ENCODE measurements at places on chromosomes 4 and X.

GRCh38 chr4:87258677-87259076, 38.3 kb upstream of the KLHL8 start:
- H3K27ac ChIP-seq, result no peak overlapping the region
- no peak overlapping the region for H3K4me3 ChIP-seq
- no peaks in the 10 kb centered on the region for H3K36me3 ChIP-seq
- no peak for DNase-seq

DNA sequence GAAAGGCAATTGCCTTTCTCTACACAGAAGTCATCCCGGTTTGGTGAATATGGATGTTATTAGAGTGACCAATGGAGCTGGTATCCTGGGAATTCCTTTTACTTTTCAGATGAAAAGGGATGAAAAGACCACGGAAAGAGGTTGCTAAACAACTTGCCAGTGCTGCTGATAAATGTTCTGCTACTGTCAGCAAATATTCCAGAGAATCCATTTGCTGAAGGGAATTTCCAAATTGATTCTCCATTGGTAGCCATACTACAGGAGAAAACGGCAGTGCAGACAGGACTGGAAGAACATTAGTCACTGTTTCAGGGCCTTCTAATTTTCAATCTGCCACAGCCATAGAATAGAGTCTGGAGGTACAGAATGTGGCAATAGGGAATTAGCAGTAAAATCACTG, 451.5 kb downstream of the PCDH11X start:
- H3K27ac ChIP-seq, result no peak overlapping the region
- no peaks in the 10 kb centered on the region for H3K4me1 ChIP-seq
- no peaks in the 10 kb centered on the region for H3K27me3 ChIP-seq
- no peak overlapping the region for H3K4me3 ChIP-seq
- DNase-seq, result no peak
- H3K36me3 ChIP-seq, result no peaks in the 10 kb centered on the region

GRCh38 chr4:10605746-10606482, 78.7 kb downstream of the CLNK start:
- no peak overlapping the region for H3K27ac ChIP-seq
- no peaks in the 10 kb centered on the region for H3K27me3 ChIP-seq
- H3K4me1 ChIP-seq, result no peaks in the 10 kb centered on the region
- no peak for DNase-seq

DNA sequence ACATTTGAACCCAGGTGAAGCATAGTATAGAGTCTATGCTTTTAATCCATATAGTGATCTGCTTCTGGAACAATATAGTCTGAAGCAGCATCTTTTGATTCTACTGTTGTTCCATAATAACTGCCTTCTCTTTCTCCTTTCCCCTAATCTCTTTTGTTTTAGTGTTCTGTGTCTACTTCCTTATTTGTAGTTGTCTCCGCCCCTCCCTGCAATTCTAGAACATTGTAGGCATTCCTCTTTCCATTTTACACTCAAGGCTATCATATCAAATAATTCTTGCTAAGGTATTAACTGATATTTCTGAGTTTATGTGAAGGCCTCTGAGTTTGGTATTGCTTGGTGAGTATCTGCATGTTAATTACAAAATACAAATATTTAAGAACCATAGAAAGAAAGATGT, 11.6 kb downstream of the BLTP1 start:
- peaks cover 8% of the 10 kb centered on the region for H3K4me1 ChIP-seq
- peak; percentile 27 for DNase-seq
- H3K4me3 ChIP-seq, result no peak overlapping the region
- H3K27me3 ChIP-seq, result no peaks in the 10 kb centered on the region
- H3K36me3 ChIP-seq, result no peaks in the 10 kb centered on the region
- H3K27ac ChIP-seq, result no peak overlapping the region

- no peak overlapping the region for H3K27ac ChIP-seq
- no peak for DNase-seq
- no peaks in the 10 kb centered on the region for H3K4me1 ChIP-seq
- H3K4me3 ChIP-seq, result no peak overlapping the region
Measured at GRCh38 chr4:145840162-145840768, 98.4 kb downstream of the ZNF827 start.

- H3K36me3 ChIP-seq, result no peaks in the 10 kb centered on the region
- no peak for DNase-seq
- no peak overlapping the region for H3K4me3 ChIP-seq
- H3K4me1 ChIP-seq, result no peaks in the 10 kb centered on the region
- no peaks in the 10 kb centered on the region for H3K27me3 ChIP-seq
Measured at GRCh38 chr4:43547561-43547960, 655.0 kb downstream of the GRXCR1 start.

GRCh38 chrX:149302705-149303104, 202.4 kb downstream of the IDS start:
- H3K27ac ChIP-seq, result no peak overlapping the region
- H3K27me3 ChIP-seq, result no peaks in the 10 kb centered on the region
- DNase-seq, result no peak
- no peaks in the 10 kb centered on the region for H3K36me3 ChIP-seq
- no peaks in the 10 kb centered on the region for H3K4me1 ChIP-seq

GRCh38 chr4:144347121-144347520, 206.6 kb upstream of the GYPA start:
- H3K36me3 ChIP-seq, result no peaks in the 10 kb centered on the region
- no peaks in the 10 kb centered on the region for H3K4me1 ChIP-seq
- H3K27ac ChIP-seq, result no peak overlapping the region
- no peak overlapping the region for H3K4me3 ChIP-seq
- no peak for DNase-seq

DNA sequence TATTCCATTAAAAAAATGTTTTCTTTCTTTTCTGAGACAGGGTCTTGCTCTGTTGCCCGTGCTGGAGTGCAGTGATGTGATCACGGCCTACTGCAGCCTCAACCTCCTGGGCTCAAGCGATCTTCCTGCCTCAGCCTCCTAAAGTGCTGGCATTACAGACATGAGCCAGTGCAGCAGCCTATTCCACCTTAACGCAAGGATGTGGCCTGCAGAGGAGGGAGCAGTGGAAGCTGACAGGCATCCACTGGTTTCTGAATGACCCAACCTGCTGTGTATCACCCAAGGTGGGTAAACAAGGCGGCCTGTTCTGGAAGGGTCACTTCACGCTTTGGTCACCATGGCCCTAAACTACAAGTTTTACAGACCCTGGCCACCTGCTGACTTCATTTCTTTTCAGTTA, 60.8 kb downstream of the ACOX3 start:
- DNase-seq, result no peak
- H3K36me3 ChIP-seq, result no peaks in the 10 kb centered on the region
- H3K4me1 ChIP-seq, result no peaks in the 10 kb centered on the region
- no peaks in the 10 kb centered on the region for H3K27me3 ChIP-seq

DNA sequence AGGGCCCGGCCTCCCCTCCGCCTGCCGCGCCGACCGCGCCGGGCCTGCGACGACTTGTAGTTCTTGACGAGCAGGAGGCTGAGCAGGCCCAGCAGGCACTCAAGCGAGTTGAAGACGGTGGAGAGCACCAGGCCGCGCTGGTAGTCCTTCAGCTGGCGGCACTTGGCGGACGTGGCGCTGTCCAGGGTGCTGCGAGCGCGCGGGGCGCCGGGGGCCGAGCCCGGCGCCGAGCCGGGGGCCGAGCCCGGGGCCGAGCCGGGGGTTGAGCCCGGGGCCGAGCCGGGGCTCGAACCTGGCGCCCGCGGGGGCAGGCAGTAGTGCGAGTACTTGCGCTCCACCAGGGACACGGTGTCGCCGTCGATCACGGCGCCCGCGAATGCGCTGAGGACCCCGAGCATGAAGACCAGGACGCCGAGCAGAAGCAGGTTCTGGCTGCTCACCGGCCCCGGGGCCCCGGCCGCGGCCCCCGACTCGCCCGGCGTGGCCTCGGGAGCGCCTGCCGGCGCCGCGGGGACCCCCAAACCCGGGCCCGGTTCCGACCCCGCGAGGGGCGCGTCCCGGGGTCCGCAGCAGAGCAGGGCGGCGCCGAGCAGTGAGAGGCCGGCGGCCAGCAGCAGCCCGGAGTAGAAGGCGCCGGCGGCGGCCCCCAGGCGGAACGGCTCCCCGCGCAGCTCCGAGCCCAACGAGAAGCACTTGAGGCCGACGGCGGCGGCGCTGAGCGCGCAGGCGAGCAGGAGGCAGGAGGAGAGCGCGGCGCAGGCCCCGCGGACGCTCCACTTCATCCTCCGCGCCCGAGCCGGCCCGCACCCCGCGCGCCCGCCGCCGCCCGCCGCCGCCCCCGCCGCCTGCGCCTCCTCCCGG, 584 bp downstream of the TMEM271 start:
- H3K27ac ChIP-seq, result no peak overlapping the region
- no peaks in the 10 kb centered on the region for H3K4me1 ChIP-seq

- no peak overlapping the region for H3K27ac ChIP-seq
- H3K4me3 ChIP-seq, result no peak overlapping the region
- DNase-seq, result no peak
- H3K27me3 ChIP-seq, result no peaks in the 10 kb centered on the region
- H3K36me3 ChIP-seq, result no peaks in the 10 kb centered on the region
Measured at GRCh38 chrX:138754861-138755260, 43.3 kb upstream of the FGF13 start.

GRCh38 chrX:15128861-15129260, 141.0 kb downstream of the ASB9 start:
- H3K4me3 ChIP-seq, result no peak overlapping the region
- no peaks in the 10 kb centered on the region for H3K27me3 ChIP-seq
- H3K4me1 ChIP-seq, result no peaks in the 10 kb centered on the region
- H3K27ac ChIP-seq, result peak overlapping the region; percentile 43
- DNase-seq, result no peak

- no peaks in the 10 kb centered on the region for H3K4me1 ChIP-seq
- H3K4me3 ChIP-seq, result no peak overlapping the region
- no peak overlapping the region for H3K27ac ChIP-seq
- no peaks in the 10 kb centered on the region for H3K27me3 ChIP-seq
Measured at GRCh38 chr4:76513482-76513881, 78.5 kb downstream of the SHROOM3 start.

- no peaks in the 10 kb centered on the region for H3K36me3 ChIP-seq
- no peaks in the 10 kb centered on the region for H3K4me1 ChIP-seq
- DNase-seq, result no peak
- H3K4me3 ChIP-seq, result no peak overlapping the region
Measured at GRCh38 chr4:124686279-124686678, 26.3 kb downstream of the ANKRD50 start.

DNA sequence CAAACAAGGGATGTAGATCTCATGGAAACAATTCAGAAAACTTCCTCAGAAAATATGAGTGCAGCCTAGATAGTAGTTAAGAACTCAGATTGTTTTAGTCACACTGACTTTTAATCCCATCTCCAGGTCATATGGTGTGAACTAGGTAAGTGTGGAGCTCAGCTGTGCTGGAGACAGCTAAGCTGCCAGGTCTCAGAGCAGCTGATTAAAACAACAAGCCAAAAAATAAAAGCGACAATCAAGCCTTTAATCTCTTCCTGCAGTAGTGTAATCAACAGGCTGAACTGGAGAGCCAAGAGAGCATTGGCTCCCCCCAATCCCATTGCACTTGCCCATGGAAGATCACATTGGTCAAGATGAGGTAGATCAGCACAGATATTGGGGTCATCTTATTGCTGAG, 98.3 kb upstream of the ATOH1 start:
- no peak overlapping the region for H3K27ac ChIP-seq
- no peaks in the 10 kb centered on the region for H3K36me3 ChIP-seq

DNA sequence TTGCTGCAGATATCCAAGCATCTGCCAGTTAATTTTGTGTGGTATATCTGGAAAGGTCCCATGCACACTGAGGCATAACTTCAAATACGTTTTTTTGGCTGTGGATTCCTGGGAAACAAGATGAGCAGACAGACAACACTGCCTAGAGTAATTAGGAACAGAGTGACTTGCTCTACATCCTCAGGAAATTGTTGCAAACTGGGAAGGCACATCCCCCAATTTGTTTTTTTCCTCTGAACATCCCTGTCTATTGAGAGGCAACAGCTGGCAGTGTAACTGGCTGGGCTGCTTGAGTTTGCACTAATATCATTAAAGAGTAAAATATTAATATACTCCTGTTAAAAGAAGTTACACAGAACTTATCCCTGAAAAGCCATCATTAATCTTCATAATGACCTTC, 207.7 kb upstream of the SLIT2 start:
- DNase-seq, result no peak
- no peaks in the 10 kb centered on the region for H3K4me1 ChIP-seq
- no peak overlapping the region for H3K4me3 ChIP-seq
- no peaks in the 10 kb centered on the region for H3K36me3 ChIP-seq

DNA sequence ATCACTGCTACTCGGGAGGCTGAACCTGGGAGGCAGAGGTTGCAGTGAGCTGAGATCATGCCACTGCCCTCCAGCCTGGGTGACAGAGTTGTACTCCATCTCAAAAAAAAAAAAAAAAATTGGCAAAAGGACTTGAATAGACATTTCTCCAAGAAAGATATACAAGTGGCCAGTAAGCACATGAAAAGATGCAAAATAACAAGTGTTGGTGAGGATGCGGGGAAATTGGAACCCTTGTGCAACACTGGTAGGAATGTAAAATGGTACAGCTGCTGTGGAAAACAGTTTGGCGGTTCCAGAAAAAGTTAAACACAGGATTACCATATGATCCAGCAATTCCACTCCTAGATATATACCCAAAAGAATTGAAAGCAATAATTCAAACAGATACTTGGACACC, 19.4 kb downstream of the RBM10 start:
- no peak overlapping the region for H3K27ac ChIP-seq
- DNase-seq, result no peak
- H3K4me1 ChIP-seq, result no peaks in the 10 kb centered on the region
- H3K27me3 ChIP-seq, result peaks cover 4% of the 10 kb centered on the region
- H3K4me3 ChIP-seq, result no peak overlapping the region

- DNase-seq, result no peak
- no peak overlapping the region for H3K4me3 ChIP-seq
- H3K4me1 ChIP-seq, result no peaks in the 10 kb centered on the region
- H3K36me3 ChIP-seq, result no peaks in the 10 kb centered on the region
- H3K27me3 ChIP-seq, result peaks cover 14% of the 10 kb centered on the region
Measured at GRCh38 chrX:6225288-6225910, 3.3 kb downstream of the NLGN4X start.

GRCh38 chr4:46390355-46391058, 579 bp upstream of the GABRA2 start:
- H3K27me3 ChIP-seq, result peaks cover 4% of the 10 kb centered on the region
- peak overlapping the region; percentile 38 for H3K4me3 ChIP-seq
- H3K27ac ChIP-seq, result no peak overlapping the region
